ENCODE measurements at places on chromosomes 16 and 17.

- H3K4me1 ChIP-seq: peaks cover 21% of the 10 kb centered on the region
- H3K27ac ChIP-seq: no peak overlapping the region
- no peaks in the 10 kb centered on the region for H3K27me3 ChIP-seq
- H3K4me3 ChIP-seq: no peak overlapping the region
- peaks cover 1% of the 10 kb centered on the region for H3K36me3 ChIP-seq
Observed at GRCh38 chr17:47935961-47936360, 5.4 kb upstream of the PNPO start.

DNA sequence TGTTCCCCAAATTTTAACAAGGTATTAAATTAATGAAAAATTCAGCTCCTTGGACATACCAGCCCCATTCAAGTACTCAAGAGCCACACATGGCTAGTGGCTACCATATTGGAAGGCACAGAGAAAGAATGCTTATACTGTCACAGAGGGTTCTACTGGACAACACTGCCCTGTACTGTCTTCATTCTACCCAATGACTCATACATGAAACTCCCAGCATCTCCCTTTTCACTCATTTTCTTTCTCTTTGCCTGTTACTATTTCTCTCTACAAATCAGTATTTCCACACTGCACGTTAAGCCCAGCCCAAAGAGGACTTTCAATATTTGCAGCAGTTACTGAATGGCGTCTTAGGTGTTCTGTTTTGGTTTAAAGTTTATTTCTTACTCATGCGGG is 72.1 kb upstream of the RCVRN start:
- H3K4me3 ChIP-seq: no peak overlapping the region
- no peak for DNase-seq
- H3K4me1 ChIP-seq: no peaks in the 10 kb centered on the region

DNA sequence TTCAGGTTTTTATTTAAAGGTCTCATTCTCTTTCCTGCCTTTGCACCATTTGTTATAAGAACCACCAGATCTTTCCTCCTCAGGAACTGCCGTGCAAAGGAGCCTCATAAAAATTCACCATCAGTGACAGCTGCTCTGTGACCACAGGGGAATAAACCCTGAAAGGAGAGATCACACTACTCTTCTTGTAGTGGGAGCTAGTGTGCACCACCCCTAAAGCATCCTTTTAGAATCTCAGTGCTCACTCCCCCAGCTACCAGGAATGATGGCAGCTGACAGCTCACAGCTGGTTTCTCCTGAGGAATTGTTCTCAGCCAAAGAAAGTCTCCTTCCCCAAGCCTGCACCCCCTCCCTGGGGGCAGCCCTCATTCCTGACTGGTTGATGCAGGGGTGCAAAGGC is 18.7 kb downstream of the VAT1L start:
- H3K27me3 ChIP-seq: peaks cover 10% of the 10 kb centered on the region
- H3K4me1 ChIP-seq: no peaks in the 10 kb centered on the region
- H3K4me3 ChIP-seq: no peak overlapping the region

DNA sequence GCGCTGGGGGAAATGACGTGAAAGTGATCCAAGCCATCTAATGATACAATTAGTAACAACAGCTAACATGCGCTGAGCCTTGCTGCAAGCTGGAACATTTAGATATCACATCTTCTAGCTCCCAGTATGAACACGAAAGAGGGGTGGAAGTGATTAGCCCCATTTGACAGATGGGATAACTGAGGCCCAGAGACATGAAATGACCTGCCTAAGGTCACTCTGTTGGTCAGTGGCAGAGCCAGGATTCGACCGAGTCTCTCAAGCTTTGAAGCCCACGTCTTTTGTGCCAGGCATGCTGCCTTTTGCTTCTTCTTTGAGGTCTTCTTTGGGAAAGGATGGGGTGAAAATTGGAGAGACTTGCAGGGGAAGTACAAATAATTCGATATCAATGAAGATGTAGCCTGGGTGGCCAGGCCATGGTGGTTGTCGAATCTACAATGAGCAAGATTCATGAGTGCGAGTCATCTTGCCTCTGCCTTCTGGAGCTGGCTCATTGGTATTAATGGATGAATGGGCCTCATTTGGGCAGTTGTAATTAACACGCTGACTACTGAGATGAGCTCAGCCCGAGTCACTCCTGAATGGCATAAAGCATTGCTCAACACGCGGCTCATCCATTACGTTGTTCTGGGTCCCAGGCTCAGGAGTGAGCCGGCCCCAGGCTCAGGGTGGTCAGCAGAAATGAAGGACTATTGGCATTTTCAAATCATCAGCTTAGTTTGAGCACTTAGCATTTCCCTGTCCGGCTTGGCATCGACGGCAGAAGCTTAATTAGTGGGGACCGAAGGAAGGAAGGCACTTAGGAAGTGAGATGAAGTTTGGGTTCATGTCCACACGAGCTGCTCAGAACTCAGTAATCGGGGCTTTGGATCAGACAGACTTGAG is 28.0 kb upstream of the GPRC5B start:
- H3K36me3 ChIP-seq: no peaks in the 10 kb centered on the region
- no peak overlapping the region for H3K4me3 ChIP-seq
- no peak overlapping the region for H3K27ac ChIP-seq
- peaks cover 8% of the 10 kb centered on the region for H3K27me3 ChIP-seq

GRCh38 chr17:11031787-11032186 is 193.9 kb upstream of the PIRT start:
- H3K4me1 ChIP-seq: no peaks in the 10 kb centered on the region
- H3K27me3 ChIP-seq: no peaks in the 10 kb centered on the region
- DNase-seq: no peak
- H3K27ac ChIP-seq: no peak overlapping the region
- no peak overlapping the region for H3K4me3 ChIP-seq

Data from activated naive CD4-positive, alpha-beta T cell treated with anti-CD3 and anti-CD28 coated beads for 36 hours (primary cell).